CD4-positive, alpha-beta T cell treated with Interleukin-4 for 1 hour (primary cell): ENCODE measurements at places on chromosomes 4 and X.
A peak's percentile ranks its signal among the peaks of the same experiment; 100 is the strongest.

DNA sequence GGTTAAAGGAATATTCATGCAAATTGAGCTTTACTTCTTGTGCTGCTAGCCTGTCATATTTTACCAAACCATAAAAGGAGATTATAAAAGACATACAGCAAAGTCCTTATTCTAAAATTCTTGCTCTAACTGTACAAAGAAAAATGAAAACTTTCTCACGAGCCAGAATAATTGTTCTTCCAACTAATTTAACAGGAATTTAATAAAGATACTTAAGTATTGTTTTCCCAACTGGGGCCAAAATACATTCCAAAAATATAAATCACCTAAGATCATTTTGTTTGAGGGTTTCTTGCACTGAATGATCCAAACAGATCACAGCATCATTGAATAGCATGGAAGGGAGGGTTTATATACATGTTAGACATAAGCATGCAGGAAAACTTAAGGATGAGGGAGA, 127.1 kb upstream of the PCDH18 start:
- DNase-seq = no peak

DNA sequence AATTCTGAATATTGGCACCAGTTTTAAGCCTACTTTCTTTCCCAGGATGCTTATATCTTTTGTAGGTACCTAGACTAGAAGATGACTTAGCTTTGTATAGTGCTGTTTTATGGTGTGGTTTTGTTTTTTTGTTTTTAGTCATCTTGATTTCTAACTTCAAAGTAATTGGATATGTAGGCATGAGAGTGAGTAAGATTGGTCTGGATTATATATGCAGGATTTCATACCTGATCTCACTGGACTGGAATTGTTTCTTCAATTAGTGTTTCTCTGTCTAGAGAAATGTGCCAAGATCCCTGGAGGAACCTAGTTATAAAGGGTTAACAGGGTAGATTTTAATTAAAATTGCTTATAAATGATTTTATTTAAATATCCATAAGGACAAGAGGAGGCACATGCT, 23.1 kb downstream of the NAP1L5 start:
- DNase-seq = no peak

- DNase-seq = no peak
Observed at GRCh38 chr4:8644966-8645752, 52.6 kb downstream of the CPZ start.

- DNase-seq = no peak
Observed at GRCh38 chr4:70158576-70158975, 4.5 kb downstream of the PRR27 start.

GRCh38 chr4:73127839-73128453, 58.4 kb upstream of the COX18 start:
- peak; percentile 17 for DNase-seq

DNA sequence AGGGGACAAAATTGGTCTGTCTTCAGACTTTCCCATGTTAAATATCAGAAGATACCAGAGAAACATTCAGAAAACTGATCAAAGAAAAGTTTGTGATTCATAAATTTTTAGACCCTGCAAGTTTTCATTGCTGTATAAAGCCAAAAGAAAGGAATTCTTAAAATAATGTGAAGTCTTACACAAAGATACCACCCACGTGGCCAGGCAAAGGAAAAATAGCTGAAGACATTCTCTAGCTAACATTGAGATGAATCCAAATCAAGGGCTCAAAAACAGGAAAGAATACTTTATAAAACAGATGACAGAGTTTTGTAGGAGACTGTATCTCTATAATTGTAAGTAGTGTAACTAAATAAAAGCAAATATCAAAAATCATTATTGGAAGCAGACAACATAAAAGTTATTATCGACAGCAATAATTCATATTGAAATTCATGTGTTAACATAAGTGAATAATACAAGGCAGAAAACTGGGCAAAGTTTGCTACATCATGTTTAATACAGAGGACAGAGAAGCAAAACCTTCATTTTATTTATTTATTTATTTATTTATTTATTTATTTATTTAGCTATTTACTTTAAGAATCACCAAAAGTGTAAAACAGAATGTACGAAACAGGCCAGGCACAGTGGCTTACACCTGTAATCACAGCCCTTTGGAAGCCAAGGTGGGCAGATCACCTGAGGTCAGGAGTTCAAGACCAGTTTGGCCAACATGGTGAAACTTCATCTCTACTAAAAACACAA, 204.6 kb upstream of the SLIT2 start:
- no peak for DNase-seq

DNA sequence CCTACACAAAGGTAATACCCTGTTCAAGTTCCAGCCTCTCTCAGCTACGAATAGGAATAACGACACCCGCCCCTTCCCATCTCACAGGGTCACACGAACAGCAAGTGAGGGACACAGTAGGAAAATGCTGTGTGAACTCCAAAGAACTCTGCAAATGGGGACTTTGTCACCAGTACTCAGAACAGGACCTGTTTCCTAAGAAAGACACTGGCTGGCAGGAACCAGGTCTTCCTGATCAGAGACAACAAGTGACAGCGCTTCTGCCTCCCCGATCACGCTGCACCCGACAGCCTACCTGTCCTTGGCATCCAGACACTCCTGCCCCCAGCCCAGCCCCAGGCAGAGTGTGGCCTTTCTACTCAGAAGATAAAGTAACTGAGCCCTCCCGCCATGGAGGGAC, 14.2 kb downstream of the DCTD start:
- DNase-seq = no peak

- DNase-seq = no peak
Observed at GRCh38 chr4:169795585-169795984, 37.8 kb upstream of the HPF1 start.

DNA sequence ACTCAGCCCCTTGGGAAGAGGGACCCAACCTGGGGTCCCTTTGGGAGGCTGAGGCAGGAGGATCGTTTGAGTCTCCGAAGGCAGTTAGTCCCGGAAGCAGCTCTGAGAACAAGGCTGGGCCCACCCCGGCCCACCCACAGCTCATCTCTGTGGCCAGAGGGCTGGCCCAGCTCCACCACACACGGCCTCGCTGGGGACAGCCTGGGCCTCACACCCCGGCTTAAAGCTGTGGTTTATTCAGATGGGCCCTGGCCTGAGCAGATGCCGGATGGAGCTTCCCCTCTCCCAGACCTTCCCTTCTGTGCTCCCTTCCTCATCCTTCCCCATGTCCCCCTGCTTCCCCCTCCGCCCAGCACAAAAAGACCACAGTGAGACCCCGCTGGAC, 54.4 kb downstream of the FAM53A start:
- DNase-seq = no peak

DNA sequence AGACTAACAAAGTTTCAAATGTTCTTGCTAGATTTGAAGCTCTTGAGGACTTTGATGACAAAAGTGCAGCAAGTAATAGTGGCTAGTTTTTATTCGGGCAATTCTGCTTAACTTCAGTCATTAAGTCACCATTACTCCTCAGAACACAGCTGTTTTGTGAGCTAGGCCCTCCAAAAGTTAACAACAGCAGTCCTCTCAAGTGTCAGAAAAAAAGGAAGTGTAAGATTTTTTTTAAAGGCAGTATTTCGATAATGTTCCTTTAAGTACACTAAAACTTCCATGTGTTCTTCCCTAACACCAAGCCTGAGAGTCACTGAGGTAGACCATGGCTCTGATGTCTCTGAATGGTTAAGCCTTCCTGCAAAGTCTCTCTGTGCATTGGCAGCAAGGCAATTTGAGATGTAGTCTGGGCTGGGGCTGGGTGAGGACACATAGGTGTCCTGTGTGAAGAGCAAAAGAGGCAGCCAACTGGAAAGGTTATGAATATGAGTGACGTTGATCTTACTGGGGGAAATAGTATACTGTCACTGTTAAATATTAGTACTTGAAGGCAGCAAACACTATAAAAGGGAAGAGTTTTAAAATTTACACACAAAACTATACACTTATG, 174.0 kb upstream of the MAP3K15 start:
- no peak for DNase-seq

DNA sequence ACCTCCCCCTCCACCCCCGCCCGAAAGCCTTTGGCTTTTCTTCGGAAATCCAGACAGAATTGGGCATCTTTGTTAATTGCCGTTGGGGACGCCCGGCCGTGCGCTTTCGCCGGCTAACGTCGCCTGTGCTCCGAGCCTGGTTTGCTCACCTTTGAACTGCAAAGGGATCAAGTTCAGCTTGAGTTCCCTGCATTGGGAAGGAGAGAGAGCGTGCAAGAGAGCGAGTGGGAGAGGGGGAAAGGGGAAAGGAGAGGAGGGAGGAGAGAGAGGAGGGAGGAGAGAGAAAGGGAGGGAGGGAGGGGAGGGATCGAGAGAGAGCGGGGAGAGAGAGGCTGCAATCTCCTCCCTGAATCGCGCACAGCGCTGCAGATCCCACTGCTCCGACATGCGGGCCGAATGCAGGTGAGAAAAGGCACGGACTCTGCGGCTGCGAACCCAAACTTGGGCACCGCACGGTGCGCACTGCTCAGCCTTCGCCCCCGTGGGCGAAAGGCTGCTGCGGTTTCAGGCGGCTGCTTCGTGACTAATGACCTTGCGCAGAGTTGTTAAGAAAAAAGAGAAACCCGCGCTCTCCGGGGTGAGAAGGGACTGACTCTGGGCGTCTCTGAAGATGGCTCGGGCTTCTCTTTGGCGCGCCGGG, at the start of gene PCDH7:
PCDH7 (plus strand) TSS at position 349 of the 640 bp plus-strand sequence. CDS start 1,054 bp downstream, outside the sequence.
- DNase-seq = no peak

GRCh38 chrX:150942942-150943594, 40.1 kb upstream of the HMGB3 start:
- DNase-seq = no peak

- DNase-seq = no peak
Observed at GRCh38 chr4:90207887-90208454, 80.8 kb downstream of the CCSER1 start.

DNA sequence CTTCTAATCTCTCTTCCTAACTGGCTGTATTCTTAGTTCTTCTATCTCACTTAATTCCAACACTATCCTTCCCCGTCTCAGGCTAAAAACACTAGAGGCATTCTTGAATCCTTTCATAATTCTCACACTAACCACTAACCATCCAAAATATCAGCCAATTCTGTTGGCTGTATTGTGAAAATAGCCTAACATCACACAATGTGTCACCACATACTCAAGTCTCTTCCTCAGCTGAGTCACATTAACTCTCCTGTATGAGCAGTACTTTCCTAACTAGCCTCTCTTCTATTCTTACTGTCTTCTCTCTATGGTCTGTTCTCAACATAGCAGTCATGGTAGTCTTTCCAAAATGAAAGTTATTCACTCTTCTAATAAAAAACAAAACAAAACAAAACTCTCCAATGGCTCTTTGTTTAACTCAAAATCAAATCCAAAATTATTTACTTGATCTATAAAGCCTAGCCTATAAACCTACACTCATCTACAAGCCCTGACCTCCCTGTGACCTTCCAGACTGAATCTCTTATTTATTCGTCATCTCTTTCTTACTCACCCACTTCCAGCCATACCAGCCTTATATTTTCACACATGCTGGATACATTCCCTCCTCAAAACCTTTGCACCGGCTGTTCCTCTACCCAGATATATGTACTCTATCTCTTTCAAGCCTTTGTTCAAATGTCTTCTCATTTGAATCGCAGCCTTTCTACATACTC, 445.9 kb downstream of the TLL1 start:
- DNase-seq = no peak

- DNase-seq = no peak
Observed at GRCh38 chr4:38279650-38280322, 319.6 kb downstream of the PTTG2 start.

GRCh38 chrX:101530944-101531343, 19.4 kb upstream of the ARMCX1 start:
- no peak for DNase-seq

DNA sequence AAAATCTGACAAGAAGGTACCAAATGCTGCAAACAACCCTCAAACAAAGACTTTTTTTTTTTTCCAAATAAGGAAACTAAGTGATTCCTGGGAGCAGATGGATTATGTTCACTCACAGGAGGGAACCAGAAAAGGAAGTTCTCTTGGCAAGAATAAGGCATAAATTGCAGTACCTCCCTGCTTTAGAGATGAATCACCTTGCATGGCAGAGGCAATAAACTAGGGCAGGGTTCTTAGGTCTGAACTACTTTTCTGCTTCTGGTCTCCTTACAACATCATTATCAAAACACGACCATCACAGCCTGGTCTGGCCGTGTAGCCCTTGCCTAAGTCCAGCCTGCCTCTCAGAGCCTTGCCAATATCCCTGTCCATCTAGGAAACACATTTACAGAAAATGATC, 6.3 kb downstream of the TMEM31 start:
- DNase-seq = no peak

- DNase-seq = no peak
Observed at GRCh38 chrX:71095981-71096759, 519 bp downstream of the FOXO4 start.

DNA sequence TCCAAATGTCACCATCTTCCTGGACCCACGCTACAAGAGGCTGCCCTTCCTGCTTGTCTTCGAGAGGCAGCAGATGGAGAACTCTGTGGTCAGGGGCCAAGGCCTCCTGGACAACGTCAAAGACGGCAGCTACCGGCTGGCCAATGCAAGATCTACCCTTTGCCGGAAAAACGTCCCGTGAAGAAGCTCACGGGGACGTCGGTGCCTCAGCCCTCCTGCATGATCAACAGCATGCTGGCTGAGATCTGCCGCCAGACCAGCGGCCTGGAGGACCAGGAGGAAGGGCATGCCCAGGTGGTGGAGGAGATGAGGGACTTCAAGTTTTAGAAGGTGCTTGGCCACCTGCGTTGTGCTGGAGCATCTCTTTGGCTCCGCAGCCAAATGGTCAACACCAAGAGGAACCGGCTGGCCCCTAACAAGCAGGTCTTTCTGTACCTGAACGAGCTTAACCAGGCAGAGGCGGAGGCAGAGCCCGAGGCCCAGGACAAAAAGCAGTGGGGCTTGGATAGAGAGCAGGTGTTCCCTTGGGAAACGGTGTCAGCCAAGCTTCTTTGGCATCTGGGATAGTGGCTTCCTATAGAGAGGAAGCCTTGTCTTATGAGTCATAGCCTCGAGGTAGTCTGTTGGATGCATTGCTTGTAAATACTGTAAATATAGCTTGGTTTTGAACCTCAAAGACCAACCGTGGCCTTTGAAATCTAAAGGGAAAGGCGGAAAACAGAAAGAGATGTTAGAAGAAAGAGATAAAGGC, 94.8 kb upstream of the ELOVL6 start:
- no peak for DNase-seq

DNA sequence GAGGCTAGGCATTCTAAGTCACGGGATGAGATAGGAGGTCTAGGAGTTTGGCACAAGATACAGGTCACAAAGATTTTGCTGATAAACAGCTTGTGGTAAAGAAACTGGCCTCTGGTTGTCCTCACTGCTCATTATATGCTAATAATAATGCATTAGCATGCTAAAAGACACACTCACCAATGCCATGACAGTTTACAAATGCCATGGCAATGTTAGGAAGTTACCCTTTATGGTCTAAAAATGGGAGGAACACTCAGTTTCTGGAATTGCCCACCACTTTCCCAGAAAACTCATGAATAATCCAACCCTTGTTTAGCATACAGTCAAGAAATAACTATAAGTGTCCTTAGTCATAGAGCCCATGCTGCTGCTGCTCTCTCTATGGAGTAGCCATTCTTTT, 286.9 kb downstream of the ZNF674 start:
- no peak for DNase-seq

DNA sequence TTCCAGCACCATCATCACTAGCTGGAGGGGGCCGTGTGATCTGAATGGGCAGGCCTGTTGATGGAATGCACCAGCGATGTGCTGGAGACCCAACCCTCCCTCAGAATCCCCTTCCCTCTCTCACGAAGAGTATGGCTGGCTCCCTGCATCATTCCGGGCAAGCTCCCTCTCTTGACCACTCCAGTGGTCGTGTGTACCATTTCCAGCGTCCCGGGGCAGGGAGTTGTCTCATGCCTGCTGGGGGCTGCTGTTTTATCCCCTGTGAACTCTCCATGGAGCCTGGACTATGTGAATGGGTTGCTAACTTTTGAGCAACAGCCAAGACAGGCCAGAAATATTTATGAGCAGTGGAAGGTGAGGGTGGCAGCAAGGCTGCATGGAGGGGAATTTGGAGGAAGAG, 8.1 kb downstream of the CSAG1 start:
- no peak for DNase-seq
